CD4-positive, alpha-beta memory T cell (primary cell): ENCODE measurements at places on chromosomes 1 and 21.
A peak's percentile ranks its signal among the peaks of the same experiment; 100 is the strongest.

GRCh38 chr1:53722025-53722424 lies 16.9 kb downstream of the GLIS1 start:
- DNase-seq: no peak

DNA sequence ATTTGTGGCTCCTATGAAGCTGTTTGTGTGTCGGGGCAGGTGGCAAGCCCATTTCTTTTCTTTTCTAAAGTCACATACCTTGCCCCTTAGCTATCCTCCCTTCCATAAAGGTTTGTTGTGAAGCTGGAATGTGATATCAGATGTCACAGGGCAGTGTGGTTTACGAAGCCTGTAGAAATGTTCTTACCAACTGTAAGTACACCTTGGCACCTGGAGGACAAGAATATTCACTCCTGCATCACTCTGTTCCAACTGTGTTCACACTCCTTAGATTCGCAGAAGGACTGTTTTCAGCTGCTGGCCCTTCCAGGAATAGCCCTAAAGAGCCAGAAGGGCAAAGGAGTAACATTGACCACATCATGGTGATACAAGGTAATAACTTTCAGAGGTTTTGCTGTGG lies 176.9 kb downstream of the FGGY start:
- DNase-seq: no peak

- DNase-seq: no peak
These were observed 5.0 kb upstream of the ILDR2 start for GRCh38 chr1:166980383-166980782.

- DNase-seq: no peak
These were observed 444.1 kb downstream of the PLPP3 start for GRCh38 chr1:56135069-56135863.

DNA sequence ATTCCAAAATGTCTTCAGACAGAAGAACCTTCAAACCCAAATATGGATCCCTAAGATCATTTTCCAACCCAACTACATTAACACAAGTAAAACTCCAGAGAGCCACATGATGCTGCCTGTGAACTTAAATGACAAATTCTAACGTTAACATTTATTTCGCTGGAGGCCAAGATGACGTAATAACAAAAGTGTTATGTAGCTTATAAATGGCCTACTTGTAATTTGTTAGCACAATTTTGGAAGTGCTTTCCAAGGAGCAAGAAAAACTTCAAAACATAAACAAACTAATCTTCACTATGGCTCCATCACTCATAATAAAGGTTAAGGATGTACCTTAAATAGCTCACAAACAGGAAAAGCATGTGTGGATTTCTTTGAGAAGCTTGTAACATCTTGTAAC lies 126.7 kb downstream of the HLCS start:
- DNase-seq: no peak

DNA sequence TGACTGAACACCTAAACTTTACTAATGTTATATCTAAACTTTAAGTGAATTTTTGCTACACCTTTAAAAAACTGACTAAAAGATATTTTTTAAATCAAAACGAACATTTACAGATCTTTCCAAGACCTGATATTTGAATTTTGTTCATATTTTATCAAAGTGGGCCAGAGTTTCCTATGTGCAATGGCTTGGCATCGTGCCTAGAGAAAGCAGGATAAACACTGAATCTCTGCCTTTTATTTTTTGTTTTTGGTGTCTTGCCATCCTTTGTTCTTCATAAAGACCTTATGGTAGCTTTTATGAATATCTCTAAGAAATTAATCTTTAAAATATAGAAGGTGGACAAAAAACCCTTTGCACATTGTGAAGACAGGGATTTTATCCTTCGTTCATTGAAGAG lies 25.8 kb upstream of the VPS26C start:
- DNase-seq: no peak

DNA sequence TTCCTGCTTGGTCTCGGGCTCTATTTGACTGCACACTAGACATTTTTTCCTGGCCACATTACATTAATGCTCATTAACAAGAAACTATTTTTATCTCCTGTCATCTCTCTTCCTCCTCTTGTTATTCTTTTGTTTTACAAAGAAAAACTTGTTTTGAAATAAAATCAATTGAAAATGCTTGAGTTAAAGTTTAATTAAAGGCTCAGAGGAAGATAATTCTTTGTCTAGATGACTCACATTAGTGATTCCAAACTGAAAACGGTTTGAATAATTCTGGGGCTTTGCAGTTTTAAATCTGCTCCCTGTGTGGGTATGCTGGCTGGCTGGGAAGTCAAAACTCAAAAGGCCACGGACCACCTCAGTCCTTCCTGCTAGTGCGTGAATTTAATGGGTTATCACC lies 29.6 kb downstream of the RGS5 start:
- DNase-seq: no peak

GRCh38 chr1:16367968-16368890 lies 1.2 kb downstream of the SZRD1 start:
- no peak for DNase-seq

- DNase-seq: no peak
These were observed 201.0 kb downstream of the USH2A start for GRCh38 chr1:216222288-216222687.

DNA sequence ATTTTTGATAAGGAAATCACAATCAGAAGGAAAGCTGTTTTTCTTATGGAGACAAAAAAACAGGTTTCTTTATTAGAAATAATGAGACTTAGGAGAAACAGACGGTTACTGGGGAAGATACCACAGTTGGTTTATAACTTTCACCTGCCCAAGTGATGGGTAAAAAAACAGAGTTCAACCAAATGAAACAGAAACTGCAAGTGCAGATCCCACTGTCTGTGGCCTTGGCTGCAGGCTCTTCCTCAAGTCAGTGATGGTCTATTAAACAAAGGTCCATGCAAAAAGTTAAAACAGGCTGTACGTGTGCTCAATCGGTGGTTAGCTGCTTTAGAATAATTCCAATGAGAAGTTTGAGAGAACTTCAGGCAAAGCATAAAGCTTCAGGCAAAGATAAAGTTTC lies 112.1 kb upstream of the NEGR1 start:
- no peak for DNase-seq

DNA sequence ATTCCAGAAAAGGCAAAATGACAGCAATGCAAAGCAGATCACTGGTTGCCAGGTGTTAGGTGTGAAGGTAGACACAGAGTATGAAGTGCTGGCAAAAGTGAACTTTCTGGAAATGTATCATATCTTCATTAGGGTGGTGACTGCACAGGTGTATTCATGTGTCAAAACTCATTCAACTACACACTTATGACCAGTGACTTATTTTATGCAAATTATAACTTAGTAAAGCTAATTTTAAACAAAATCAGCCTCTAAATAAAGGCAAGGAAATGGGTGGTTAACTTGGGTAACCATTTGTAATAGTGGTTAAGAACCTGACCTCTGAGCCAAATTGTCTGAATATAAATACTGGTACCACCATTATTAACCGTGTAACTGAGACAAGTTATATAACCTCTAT lies 7.4 kb downstream of the COP1 start:
- DNase-seq: no peak

DNA sequence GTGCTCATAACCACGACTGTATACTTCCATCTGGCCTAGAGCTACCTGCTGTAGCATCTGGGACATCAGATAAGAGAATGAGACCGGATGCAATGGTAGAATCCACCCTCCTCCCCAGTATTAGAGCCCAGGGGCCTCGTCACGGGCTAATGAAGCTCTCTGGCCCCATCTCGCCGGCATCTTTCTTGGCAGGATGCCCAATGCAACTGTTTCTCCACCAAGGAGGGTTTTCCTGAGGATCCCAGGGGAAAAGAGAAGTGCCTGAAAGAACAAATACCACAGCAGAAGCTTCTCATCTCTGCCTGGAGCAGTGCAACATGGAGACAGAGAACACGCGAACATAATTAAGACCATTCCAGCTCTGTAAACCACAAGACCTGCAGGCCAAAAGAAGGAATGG lies 80.0 kb downstream of the VWA5B1 start:
- DNase-seq: no peak

- no peak for DNase-seq
These were observed 71.5 kb downstream of the USP24 start for GRCh38 chr1:55143684-55144083.

DNA sequence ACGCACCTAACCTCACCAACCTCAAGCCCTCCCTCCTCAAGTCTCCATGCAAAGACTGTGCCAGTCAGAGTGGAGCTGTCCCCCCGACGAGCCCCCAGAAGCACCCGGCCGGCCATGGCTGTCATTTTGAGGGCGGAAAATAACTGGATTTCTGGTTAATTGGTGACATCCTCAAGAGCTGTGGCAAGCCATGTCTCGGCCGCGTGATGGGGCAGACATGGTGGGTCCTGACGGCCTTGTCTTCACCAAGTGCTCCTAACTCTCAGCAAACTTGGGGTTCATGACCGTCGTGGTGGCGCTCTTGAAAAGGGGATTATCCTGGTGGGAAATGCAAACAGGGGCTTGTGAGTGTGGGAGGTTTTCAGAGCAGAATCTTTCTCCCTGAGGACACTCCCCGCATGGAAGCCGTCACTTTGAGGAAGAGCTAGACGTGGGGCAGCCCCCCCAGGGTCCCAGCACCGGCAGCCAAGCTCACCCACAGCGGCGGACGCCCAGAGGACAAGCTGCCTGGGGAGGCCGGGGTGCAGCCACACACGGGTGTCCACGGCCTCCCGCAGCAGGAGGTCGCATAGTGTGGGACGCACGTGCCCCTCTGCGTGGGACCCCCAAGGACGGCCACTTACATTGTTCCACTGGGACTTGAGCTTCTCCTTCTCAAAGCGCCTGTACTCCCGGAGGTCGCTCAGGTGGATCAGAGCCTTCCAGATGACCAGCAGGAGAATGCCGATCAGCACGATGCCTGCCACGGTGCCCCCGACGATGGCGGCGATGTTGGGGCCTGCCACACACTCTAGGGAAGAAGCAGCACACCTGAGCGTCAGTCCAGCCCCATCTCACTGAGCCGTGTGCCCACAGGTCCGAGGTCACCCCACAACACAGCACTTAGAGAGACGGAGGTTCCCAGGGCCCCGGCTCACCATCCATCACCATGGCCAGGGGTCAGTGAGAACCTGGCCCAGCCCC lies 12.9 kb upstream of the PTTG1IP start:
- DNase-seq: no peak

GRCh38 chr1:185565302-185565701 lies 168.9 kb upstream of the HMCN1 start:
- DNase-seq: no peak

- no peak for DNase-seq
These were observed 40.4 kb upstream of the BMP8A start for GRCh38 chr1:39450956-39451606.

GRCh38 chr1:93581917-93582850 lies 99.5 kb downstream of the BCAR3 start:
- DNase-seq: no peak

- no peak for DNase-seq
These were observed 68.4 kb upstream of the SSBP3 start for GRCh38 chr1:54474310-54475251.

GRCh38 chr1:60583696-60584095 lies 498.7 kb upstream of the NFIA start:
- no peak for DNase-seq

GRCh38 chr1:208189183-208189582 lies 55.0 kb downstream of the PLXNA2 start:
- no peak for DNase-seq

GRCh38 chr1:98887507-98887906 lies 117.2 kb downstream of the PLPPR5 start:
- no peak for DNase-seq

DNA sequence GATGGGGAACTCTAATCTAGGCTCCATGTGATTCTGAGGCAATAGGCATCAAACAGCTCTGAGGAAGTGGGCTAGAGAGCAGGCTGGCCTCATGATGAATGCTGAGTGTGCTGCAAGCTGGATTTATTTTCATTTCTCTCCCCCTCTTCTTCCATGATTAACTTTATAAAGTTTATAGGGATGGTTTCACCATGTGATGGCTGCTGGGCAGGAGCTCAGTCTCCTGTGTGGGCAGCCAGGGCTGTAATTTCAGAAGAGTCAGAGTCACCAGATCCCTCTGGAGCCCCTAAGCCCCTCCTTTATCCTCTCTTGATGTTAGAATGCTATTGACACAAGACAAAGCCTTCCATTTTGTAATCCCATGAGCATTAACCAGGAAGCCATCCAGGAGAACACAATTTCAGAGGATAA lies 143.6 kb downstream of the CNIH3 start:
- no peak for DNase-seq

DNA sequence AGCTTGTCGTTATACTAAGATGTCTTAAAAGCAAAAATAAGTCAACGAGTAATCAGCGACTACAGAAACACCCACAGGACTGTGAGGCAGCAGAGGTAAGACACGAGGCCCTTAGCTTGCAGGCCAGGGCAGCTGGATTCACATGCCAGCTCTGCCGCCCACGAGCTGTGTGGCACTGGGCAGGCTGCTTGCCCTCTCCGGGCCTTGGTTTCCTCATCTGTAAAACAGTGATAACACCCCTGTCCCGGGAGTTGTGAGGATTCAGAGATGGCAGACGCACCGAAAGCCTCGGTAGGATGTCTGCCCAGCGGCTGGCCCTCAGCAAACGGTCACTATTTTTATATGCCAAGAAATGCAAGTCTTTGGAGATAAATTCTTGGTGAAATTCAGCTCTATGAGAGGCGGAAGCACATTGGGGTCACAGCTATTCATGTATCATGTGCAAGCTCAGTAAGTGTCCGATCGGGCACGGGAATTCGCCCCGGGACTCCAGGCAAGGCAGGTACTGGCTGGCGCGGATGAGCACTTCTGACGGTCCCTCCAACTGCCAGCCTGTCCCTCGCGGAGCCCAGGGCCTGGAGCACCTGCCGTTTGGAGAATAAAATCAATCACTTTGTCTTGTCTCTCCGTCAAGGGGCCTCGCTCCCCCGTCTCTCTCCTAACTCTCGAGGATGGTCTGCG lies 1.1 kb downstream of the C2CD2 start:
- DNase-seq: no peak

DNA sequence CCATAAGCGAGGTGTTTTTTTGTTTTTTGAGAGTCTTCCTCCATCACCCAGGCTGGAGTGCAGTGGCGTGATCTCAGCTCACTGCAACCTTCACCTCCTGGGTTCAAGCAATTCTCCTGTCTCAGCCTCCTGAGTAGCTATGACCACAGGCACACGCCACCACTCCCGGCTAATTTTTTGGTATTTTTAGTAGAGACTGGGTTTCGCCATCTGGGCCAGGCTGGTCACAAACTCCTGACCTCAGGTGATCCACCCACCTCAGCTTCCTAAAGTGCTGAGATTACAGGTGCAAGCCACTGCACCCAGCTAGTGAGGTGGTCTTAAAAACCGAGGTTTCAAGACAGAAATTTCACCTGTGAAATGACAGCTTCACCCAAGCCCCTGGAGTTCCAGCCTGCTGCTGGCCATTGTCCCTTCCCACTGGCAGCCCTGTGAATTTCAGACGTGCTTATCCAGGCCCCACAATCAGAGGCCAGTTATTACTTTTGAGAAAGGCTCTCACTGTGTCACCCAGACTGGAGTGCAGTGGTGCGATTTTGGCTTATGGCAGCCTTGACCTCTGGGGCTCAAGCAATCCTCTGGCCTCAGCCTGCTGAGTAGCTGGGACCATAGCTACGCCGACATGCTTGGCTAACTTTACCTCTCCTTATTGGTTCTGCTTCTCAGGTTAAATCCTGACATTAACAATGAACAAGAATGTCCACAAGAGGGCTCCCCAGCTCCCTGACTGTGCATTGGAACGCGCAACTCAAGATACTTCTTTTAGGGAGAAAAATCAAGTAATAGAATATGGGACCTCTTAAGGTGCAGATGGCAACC lies 19.4 kb downstream of the ENO1 start:
- peak; percentile 57 for DNase-seq

- DNase-seq: no peak
These were observed 13.5 kb downstream of the FAM89A start for GRCh38 chr1:231026576-231026975.

GRCh38 chr1:225468270-225469020 lies 40.6 kb upstream of the LBR start:
- DNase-seq: no peak
